SJSA1 (cell line): ENCODE measurements at places on chromosomes 12 and 14. TPM values are rescaled to one million over a fixed set of nuclear protein-coding genes. Genes with fewer than 3 reads are reported as not detected.

GRCh38 chr14:23626946-23627345, 9.2 kb upstream of the DHRS2 start:
- DNase-seq, result no peak

GRCh38 chr14:73462048-73462715, 3.8 kb upstream of the NUMB start:
- no peak for DNase-seq

- no peak for DNase-seq
Measured at GRCh38 chr12:19203539-19204506, 74.3 kb downstream of the PLEKHA5 start.

The GLT1D1 gene
- not detected in 2 replicates for total RNA-seq

The MANSC1 gene
- total RNA-seq, result 0.22 and 1.5 TPM in 2 replicates
